NCI-H226 (cell line): ENCODE measurements at places on chromosomes 5 and 9.

GRCh38 chr9:127854184-127854806 is at the start of gene ENG:
Gene ENG (minus strand): TSS chr9:127854658. CDS start chr9:127854355, 303 bp downstream.
- DNase-seq, result peak; percentile 40

- DNase-seq, result no peak
Observed at GRCh38 chr5:6483880-6484382, 35.3 kb downstream of the UBE2QL1 start.

GRCh38 chr5:87266914-87267573 is 639 bp upstream of the RASA1 start:
- no peak for DNase-seq

GRCh38 chr5:32506201-32506661 is 61.7 kb upstream of the ZFR start:
- no peak for DNase-seq
